ENCODE measurements at places on chromosomes 11 and 22. TPM values are rescaled to one million over a fixed set of nuclear protein-coding genes. Genes with fewer than 3 reads are reported as not detected.

- no peak for DNase-seq
- H3K27ac ChIP-seq, result peak overlapping the region; percentile 78
- H3K27me3 ChIP-seq, result no peaks in the 10 kb centered on the region
- H3K4me3 ChIP-seq, result peak overlapping the region; percentile 97
- H3K4me1 ChIP-seq, result peaks cover 27% of the 10 kb centered on the region
Observed at GRCh38 chr11:63985812-63986155, 454 bp upstream of the OTUB1 start.

- H3K27me3 ChIP-seq, result no peaks in the 10 kb centered on the region
- peak overlapping the region; percentile 80 for H3K27ac ChIP-seq
Observed at GRCh38 chr11:8234425-8234821, 29.3 kb downstream of the LMO1 start.

- peak overlapping the region; percentile 65 for H3K4me3 ChIP-seq
- H3K4me1 ChIP-seq, result peaks cover 18% of the 10 kb centered on the region
- DNase-seq, result no peak
- H3K36me3 ChIP-seq, result no peaks in the 10 kb centered on the region
Observed at GRCh38 chr11:122984186-122985011, 2.8 kb upstream of the BSX start.

DNA sequence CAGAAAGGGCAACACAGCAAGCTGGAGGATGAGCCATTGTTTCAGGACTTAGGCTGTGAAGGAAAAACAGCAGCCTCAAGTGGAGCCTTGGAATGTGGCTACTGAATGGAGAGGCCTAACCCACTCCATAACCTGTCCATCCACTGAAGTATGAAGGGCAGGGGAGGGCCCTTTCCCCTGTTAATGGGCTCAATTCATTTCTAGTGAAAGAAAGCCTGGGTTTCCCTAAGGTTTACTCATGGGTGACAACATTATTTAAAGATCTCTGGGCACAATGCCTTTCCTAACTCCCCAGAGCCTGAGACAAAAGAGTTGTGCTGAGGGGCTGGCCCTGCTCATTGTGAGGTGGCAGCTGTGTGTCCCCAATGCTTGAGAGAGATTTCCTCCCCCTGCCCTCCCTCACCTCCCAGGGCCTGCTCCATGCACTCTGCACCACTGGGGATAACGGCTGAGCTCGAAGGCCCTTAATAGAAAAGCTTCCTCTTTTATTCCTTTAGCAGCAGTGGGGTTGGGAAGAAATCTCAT, 83.8 kb downstream of the ME3 start:
- H3K27ac ChIP-seq, result no peak overlapping the region
- no peaks in the 10 kb centered on the region for H3K36me3 ChIP-seq
- H3K4me1 ChIP-seq, result peaks cover 36% of the 10 kb centered on the region
- no peak overlapping the region for H3K4me3 ChIP-seq

DNA sequence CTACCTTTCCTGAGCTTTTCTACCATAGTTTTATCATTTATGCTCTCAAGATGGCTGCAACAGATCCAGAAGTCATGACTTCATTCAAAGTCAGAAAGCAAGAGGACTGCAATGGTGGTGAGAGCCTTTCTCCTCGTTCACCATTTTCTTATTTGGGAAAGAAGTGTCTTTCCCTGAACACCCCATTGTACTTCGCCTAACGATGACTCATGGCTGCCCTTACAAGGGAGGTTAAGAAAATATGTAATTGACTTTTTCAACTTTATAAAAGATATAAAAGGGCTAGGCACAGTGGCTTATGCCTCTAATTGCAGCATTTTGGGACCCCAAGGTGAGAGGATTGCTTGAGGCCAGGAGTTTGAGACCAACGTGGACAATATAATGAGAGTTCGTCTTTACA, 541.7 kb downstream of the METTL15 start:
- DNase-seq, result no peak
- no peak overlapping the region for H3K4me3 ChIP-seq
- no peak overlapping the region for H3K27ac ChIP-seq
- H3K27me3 ChIP-seq, result no peaks in the 10 kb centered on the region
- H3K36me3 ChIP-seq, result no peaks in the 10 kb centered on the region

The LRRC75B gene
- 5.0 TPM for total RNA-seq

The SDF2L1 gene
- 17.5 TPM for total RNA-seq

All from heart right ventricle (tissue), 16 donors.